ENCODE measurements at places on chromosomes 2 and 18. TPM values are rescaled to one million over a fixed set of nuclear protein-coding genes. Genes with fewer than 3 reads are reported as not detected.

DNA sequence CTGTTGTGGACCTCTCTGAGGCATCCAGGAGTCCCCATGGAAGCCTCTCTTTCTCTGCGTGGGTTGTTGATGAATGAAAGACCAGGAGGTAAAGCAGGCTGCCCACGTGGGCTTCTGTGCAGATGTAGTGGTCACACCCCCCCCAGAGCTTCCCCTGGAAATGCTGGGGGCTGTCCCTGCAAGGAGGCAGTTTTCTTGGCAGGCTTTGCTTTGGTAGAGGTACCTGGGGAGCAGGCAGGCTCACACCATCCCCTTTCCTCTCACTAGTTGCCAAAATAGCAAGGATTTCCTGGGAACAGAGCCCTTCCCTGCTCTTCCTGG is 97.6 kb upstream of the MAP3K20 start:
- no peak for DNase-seq

GRCh38 chr18:78979056-78979729 is 425 bp upstream of the SALL3 start:
- DNase-seq: no peak

GRCh38 chr18:38951633-38952032 is 1386.0 kb upstream of the CELF4 start:
- no peak for DNase-seq

DNA sequence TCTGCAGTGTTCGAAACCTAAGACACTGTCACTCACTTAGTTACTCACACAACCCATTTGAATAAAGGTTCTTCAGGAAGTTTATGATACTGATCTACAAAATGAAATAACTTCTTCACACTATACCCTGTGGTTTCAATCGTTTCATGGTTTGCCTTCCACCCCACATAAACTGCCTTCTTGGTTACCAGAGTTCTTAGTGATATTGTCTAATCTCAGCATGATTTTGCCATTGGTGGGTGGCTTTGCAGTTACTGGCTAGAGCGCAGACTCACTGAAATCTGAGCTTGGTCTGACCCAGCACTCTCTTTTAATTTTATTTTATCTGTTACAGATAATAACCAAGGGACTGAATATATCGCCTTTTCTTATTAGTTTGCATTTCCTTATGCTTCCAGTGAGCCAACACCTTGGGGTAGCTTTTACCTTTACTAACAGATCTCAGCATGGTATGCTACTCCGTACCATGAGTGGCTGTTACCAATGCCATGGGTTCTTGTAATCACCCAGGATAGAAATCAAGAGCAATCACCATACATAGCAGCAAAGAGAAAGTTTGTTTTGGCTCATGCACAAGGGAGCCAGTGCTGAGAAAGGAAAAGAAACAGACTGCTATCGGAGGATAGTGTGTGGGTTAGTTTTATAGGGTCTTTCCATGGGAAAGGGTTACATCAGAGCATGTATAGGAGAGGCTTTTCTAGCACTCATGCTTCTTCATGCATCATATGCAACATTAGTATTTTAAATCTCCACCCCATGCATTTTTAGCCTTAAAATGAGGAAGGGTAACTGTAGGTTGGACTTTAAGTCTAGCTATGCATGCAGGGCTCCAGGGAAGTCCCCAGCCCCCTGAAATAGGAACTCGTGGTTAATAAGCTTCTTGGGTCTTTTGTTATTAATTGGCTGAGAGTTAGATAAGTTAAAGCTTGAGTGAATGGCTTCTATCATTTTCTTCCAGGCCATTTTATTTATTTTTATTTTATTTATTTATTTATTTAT is 33.3 kb downstream of the ANXA4 start:
- DNase-seq: peak; percentile 76

GRCh38 chr2:207150284-207150683 is 15.5 kb downstream of the KLF7 start:
- no peak for DNase-seq

- peak; percentile 74 for DNase-seq
Measured at GRCh38 chr2:240567872-240568677, at the start of gene RNPEPL1. Gene RNPEPL1, plus strand, starts transcription at chr2:240568484. Its CDS starts 103 bp downstream, at chr2:240568587.

GRCh38 chr18:32019251-32019948 is 775 bp downstream of the RNF125 start:
- peak; percentile 84 for DNase-seq

GRCh38 chr2:101790857-101791256 is 93.3 kb downstream of the MAP4K4 start:
- DNase-seq: no peak

- DNase-seq: no peak
Measured at GRCh38 chr2:194166818-194167217, 1490.2 kb upstream of the SLC39A10 start.

DNA sequence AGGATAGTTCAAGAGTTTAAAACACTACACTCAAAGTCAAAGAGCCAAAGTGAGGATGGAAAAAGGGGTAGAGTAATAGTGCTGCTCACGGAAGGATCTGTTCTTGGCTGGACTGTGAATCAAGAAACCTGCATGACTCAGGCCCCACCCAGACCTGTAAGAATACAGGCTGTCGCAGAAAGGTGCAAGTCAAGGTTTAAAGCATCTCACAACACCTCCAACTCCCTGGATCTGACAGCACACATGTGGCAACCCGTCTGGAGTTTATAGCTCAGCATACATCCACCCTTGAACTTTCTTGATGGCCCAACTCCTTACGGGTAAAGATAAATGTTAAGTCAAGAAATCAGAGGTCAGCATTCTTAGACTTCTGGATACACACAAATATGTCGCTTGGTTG is 6.3 kb downstream of the KIAA2012 start:
- DNase-seq: no peak

DNA sequence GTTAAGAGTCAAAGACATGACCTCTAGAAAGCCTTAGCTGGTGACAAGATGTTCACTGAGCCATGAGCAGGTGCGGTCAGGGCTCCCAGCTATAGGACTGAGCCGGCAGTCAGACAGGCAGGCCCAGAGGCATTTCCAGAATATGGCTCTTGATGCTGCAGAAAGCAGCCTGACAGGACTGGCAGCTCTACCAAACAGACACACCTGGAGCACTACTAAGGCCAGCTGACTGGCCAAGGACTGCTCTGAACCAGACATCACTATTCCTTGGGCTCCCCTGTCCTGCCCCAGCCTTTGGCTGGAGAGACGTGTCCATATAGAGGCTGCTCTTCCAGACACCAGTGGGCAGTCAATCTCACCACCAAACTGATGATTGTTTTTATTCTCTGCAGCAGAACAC is 98.8 kb downstream of the RIF1 start:
- no peak for DNase-seq

GRCh38 chr2:26471289-26471688 is 6.6 kb downstream of the OTOF start:
- no peak for DNase-seq

DNA sequence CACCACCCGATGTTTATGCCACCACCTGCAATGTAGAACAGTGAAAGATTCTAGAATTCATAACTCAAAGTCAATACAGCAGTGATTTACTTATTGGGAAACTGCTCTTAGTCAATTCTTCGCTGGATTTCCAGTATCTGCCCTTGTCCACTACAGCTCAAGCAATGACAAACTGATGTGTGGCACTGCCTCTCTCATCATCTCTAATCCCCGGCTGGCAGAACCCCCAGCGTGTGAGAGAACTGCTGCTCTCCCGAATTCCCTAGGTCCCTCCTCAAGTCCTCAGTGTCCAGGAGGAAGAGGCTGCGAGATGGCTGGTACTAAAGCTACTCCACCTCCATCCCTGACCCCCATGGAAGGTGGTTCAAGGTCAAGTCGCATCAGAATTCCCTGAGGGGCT is 1.6 kb downstream of the TXNL4A start:
- DNase-seq: no peak

DNA sequence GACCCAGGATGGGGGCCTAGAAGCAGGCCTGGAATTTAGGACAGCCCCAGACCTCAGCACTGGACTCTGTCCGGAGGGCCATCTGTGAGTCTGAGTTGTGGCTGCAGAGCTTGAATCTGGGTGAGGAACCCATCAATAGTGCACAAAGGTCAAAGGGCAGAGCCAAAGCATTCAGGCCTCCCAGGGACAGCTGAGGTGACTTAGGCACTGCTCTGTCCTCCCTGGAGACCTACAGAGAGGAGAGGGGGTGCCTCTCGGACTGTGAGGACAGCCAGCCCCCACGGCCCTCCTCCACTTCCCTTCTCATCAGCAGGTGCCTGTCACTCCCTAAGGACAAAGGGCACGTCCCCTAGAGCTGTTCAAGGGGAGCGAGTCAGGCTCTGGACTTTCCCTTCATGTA is 25.1 kb upstream of the PRLH start:
- DNase-seq: no peak

- no peak for DNase-seq
Measured at GRCh38 chr2:31433541-31433940, 19.0 kb upstream of the XDH start.

- DNase-seq: no peak
Measured at GRCh38 chr2:102504833-102505232, 31.8 kb downstream of the SLC9A4 start.

- no peak for DNase-seq
Measured at GRCh38 chr18:25832001-25832604, 258.3 kb downstream of the SS18 start.

SMC6 gene
- total RNA-seq: 35.1 TPM

IL1R2 gene
- total RNA-seq: 0.88 TPM

PLGLB1 gene
- total RNA-seq: 4.4 TPM

SLC35G4 gene
- not detected for total RNA-seq

DSG4 gene
- not detected for total RNA-seq

DYNC2LI1 gene
- total RNA-seq: 5.1 TPM

AKAIN1 gene
- total RNA-seq: not detected

MBD2 gene
- 148 TPM for total RNA-seq

TEX44 gene
- total RNA-seq: not detected
